ENCODE measurements at places on chromosomes 5 and 9. TPM values are rescaled to one million over a fixed set of nuclear protein-coding genes. Genes with fewer than 3 reads are reported as not detected.
A peak's percentile ranks its signal among the peaks of the same experiment; 100 is the strongest.

Gene MYORG
- polyA plus RNA-seq: 19.5 TPM

Gene ZNF454
- 0.21 TPM for polyA plus RNA-seq

DNA sequence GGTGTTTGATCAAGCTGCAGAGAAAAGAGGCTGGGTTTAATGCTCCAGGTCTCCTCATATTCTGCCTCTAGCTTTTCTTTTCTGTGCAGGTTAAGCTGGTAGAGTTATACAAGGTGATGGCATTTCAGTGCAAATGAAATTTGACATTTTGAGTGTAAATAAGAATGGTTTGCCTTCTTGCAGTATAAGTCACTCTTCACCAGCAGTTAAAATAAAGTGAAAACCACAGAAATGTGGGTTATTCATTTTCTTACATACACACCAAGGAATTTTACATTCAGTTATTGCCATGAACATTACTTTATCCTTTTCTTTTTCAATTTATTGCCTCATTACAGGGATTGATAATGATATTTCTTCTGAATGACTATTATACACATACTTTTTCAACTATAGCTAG lies 337.5 kb upstream of the PCSK5 start:
- DNase-seq: no peak

- DNase-seq: no peak
Measured at GRCh38 chr5:158821331-158821730, 278.4 kb downstream of the EBF1 start.

DNA sequence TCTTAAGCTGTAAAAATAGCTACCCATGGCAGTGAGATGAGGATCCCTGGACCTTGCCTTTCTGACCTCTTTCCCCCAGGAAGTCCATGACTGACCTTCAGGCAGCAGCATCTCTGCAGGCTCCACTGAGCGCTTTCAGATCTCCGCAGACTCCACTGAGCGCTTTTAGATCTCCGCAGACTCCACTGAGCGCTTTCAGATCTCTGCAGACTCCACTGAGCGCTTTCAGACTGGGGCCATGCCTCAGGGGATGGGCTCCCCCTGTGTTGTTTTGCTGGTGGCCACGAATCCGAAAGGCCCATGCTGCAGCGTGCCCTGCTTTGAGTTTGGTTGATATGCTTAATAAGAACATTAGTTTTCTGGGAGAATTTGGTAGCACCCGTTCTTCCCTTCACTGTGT lies 254.2 kb downstream of the FANCC start:
- peak; percentile 35 for DNase-seq
